Hepatic stellate cell (primary cell): ENCODE measurements at places on chromosomes 1 and 21.

GRCh38 chr1:163178628-163179027 lies 24.1 kb downstream of the RGS5 start:
- no peak for DNase-seq

DNA sequence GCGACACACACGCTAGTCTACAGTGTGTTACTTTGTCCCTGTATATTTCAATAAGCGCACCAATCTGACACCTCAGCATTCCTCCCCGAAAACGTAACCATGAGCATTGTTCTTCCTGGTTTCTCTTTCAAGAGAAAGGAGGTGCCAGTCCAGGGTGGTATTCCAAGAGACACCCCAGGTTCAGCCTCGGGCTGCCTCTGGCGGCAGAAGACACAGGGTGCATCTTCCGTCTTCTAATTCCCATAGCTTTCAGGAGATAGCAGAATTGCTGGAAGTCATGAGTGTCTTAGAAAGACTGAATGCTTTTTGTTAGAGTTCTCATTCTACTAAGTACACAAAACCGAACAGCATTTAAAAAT lies 15.9 kb upstream of the RGS8 start:
- no peak for DNase-seq

DNA sequence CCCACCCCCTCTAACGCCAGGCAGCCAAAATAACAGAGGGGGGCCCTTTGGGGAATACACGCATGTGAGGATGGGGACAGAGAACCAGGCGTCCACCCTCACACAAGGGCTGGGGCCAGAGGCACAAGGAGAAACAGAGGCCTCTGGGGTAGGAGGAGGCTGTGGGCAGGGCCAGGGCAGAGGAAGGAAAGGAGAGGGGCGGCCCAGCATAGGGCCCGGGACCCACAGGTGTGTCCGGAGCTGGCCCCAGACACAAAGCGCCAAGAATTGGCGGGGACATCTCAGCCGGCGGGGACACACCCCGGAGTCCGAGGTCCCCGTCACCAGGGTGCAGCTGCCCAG lies 6.7 kb downstream of the PLEKHG5 start:
- no peak for DNase-seq

DNA sequence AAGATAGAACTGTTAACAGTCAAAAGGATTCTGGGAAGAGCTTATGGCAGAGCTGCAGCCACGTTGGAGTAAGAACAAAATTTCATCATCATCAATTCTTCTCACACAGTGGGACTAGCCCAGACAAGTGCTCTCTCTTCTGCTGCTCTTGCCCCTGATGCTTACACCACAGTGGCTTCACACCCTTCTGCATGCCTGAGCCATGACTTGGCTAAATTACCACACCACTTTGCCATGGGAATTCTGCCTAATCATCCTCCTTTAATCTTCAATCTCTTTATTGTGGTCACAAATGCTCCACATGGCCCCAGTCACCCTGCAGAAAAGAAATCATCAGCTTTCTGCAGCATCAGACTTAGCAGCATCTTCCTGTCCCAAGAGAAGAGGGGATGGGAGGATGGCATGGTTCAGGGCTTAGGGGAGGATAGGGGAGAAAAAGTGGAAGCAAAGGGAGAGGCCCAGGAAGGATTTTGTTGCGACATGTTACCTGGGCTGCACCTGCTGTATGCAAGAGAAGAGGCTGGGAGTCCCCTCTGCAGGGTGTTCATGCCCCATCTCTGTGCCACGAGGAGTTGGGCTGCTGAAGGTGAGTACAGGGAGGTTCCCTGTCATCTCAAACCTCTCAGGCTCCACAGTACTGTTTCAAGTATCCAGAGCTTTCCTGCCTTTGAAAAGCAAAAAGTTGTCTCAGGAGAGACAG lies 9.0 kb upstream of the RPTN start:
- DNase-seq: no peak

DNA sequence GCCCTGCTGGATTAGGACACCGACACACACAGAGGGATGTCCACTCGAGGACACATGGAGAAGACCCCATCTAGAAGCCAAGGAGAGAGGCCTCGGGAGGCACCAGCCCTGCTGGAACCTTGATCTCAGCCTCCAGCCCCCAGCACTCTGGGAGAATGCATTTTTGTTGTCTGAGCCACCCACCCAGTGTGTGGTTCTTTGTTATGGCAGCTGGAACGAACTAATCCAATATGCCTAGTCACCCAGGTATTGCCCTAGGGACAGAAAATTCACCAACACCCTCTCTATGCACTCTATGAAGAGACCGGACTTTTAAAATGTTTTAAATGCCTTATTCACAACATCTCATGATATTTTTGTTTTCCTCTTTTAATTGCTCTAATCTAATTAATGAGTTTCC lies 117.4 kb downstream of the CRYAA start:
- no peak for DNase-seq

DNA sequence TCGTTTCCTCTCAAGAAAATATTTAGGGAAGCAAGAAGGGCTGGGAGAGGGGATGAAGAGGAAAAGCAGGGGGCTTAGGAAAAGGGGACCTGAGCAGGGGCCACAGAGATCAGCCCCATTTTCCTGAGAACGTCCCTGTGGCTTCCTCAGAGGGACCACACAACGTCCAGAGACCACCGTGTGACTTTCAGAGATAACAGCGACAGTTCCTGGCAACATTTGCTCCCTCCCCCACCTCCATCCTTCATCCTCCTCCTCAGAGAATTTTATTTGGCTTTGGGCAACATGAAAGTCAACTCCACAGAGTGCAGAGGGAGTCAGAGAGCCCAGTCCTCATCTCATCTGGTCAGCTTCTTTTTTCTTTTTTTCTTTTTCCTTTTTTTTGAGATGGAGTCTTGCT lies 50.9 kb downstream of the RUNX1 start:
- no peak for DNase-seq

DNA sequence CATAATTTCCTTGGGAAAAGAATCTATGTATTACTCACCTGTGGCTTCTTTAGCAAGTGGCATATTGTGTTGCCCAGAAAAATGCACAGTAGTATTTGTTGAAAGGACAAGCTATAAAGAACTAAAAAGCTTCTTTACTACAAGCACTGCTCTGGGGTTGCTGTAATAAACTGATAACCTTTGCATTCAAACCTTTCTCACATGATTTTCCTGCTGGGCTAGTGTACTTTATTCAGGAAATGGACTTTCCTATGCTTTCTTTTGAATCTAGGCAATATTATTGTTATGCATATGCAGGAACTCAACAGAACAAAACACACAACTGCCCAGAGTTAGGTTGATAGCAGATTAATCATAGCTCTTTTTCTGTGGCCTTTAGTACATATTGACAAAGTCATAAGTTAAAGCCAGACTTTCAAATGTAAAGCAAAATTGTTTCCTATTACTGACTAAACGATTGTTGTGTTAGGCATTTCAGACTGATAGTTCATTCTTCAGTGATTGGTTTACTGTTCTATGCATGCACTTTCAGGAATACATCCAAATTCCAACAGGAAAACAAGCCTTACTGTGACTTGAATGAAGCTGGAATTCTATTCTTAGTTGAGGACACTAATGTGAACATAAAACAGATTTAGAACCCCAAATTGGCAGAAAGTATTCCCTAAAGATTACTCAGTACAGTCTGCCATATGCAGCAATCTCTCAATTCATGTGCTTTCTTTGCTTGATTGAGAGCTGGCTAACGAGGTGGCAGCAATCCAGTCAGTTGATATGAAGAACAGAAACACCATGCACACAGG lies 564.3 kb upstream of the NEGR1 start:
- DNase-seq: no peak

DNA sequence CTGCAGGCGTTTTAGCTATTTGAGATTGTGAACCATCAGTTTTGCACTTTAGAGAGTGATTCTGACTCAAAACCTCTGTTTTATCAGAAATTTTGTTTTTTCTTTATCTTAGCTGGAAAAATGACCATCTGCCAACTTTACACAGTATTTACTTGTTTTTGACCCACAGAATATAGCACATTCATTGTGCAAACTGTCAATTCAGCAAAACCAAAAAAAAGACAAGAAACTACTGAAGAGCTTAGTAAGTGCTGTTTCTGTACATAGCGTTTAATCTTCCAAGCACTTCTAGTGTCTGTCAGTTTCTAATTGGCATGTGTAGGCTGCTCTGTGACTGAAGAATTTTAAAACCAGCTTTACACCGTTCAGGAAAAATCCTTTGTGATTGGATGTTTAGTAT lies 76.0 kb upstream of the VANGL1 start:
- DNase-seq: no peak

DNA sequence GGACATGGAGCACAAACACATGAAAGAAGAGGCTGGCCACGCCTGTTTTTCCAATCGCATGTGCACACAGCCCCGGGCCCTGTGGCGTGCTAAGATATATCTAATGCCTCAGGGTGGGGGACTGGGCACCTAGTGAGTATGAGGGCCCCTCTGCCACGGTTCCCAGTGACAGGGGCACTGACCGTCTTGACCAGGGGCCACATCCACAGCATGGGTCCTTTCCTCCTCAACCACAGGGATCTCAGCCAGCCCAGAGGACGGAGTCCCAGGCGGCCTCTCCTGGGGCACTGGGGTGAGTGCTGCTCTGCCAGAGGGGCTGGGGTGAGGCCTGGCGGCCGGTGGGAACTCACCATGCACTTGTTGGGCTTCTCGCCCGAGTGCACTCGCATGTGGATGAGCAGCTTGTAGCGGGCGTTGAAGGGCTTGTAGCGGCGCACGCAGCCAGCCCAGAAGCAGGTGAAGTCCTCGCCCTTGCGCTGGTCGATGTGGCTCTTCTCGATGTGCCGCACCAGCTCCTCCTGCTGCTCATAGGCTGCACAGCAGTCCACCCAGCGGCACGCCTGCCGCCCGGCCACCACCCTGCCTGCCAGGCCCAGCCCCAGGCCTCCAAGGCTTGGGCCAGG lies 134.7 kb downstream of the DMRTB1 start:
- no peak for DNase-seq

GRCh38 chr1:201488830-201489589 lies 17.9 kb downstream of the CSRP1 start:
- peak; percentile 95 for DNase-seq

DNA sequence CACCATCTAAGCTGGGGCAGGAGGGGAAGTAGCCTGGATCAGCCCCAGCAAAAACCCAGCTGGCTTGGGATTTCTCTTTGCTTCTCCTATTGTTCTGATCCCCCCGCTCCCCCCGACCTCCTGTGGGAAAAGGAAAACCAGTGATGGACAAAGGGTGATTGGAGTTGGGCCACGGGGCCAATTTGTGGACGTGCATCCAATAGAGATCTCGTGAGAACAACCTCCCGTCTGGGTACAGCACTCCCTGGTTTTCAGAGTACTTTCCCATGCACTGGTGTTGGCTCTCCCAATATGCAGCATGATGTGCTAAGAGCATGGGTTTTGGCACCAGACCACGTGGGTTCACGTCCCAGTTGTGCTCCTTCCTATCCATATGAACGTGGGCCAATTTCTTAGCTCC lies 9.0 kb downstream of the BLACAT1 start:
- DNase-seq: no peak

DNA sequence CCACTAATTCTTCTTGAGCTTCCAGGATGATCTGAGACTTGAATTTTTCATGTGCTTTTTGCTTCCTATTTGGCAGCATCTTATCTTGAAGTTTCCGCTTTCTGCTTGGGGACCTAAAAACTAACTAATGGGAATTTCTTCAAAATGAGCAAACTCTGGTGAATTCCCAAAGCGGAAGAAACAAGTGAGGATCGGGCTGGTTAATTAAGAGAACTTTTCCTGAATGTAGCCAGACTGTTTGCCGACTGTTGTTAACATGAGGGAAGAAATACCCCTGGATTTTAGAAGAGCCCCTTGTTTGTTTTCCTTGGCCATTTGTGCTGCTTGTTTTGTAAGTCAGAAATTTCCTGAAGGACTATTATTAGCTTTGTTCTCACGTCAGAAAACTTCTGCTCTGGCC lies 6.1 kb upstream of the SELE start:
- DNase-seq: no peak

DNA sequence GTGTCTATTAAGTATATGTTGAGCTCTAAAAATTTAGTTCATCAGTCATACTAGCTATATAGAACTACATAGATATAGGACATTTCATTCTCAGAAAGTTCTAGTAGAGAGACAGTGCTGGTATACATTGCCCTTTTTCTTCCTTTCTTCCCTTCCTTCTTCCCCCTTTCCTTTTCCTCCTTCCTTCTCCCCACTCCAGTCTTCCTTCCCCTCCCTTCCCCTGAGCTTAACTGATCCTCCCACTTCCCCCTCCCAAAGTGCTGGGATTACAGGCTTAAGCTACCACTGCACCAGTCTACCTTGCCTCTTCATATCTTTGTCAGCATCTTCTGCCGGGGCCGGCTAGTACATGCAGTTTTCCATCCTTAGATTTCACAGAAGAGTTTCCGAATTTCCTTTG lies 12.1 kb downstream of the THRAP3 start:
- DNase-seq: no peak

DNA sequence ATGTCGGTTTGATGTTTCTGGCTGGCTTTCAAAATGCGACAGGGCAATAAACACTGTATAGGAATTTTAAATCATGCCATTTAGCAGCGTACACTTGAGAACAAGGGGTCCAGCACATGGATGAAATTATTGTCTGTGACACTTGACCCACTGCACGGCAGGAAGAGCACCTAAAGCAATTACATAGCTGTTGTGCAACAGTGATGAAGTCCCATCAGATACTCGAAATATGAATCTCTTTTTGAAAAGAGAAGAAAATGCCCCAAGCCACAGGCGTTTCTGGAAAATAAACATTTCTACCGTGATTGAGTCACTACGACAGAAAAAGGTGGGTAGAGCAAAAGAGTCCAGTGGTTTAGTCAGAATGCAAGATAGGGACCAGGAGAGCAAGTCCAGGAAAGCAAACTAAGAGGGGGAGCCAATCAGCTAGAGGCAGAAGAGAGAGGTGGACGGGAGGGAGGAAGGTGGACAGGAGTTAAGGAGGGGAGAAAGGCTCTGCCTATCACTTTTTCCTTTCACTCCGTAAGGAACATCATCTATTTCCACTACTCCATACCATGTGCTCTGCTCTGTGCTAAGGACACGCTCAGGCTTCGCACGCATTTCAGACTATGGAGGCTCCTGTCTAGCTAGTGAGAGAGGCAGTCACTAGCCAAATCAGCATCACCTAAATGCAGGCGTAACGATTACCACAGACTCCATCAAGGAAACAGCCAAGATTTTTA lies 6.4 kb downstream of the DSCAM start:
- no peak for DNase-seq

DNA sequence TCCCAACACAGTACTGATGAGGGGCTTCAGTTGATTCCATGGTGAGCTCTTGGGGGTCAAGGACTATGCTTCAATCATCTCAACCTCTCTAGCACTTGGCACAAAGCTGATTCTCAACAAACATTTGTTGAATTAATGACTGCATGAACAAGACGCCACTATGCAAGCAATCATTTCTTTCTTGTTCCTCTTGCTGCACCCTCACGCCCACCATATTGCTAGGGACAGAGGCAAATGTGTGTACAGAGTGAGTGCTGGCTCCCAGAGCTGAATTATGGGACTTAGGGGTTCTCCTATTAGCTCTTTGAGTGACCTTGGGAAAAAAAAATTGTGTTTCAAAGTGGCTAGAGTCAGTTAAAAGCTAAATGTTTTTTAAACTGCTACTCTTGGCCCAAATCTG lies 2.5 kb downstream of the ADAR start:
- no peak for DNase-seq
